NCI-H69 (cell line): ENCODE measurements at places on chromosomes 16 and 17.
A peak's percentile ranks its signal among the peaks of the same experiment; 100 is the strongest.

- no peak for DNase-seq
Observed at GRCh38 chr16:27164352-27164751, 39.0 kb upstream of the KDM8 start.

DNA sequence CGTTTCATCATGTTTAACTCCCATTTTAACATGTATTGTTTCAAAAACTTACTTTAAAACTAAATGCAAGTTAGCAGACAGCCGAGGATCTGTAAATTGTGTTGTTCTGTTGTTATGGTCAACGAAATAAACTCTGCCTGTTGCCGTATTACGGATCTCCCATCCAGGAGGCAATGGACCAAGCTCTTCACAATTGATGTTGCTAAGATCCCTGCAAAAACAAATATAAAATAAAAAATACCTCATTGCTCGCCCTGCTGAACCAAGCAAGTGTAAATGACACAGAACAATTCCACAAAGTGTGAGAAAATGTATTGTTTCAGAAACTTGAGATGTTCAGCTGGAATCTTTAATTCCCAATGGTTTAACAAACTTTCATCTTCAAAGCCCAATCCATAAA is 65.0 kb downstream of the CEP95 start:
- no peak for DNase-seq

GRCh38 chr16:26211542-26211941 is 519.8 kb downstream of the HS3ST4 start:
- no peak for DNase-seq

GRCh38 chr16:19645557-19645981 is 72.5 kb downstream of the KNOP1 start:
- no peak for DNase-seq

DNA sequence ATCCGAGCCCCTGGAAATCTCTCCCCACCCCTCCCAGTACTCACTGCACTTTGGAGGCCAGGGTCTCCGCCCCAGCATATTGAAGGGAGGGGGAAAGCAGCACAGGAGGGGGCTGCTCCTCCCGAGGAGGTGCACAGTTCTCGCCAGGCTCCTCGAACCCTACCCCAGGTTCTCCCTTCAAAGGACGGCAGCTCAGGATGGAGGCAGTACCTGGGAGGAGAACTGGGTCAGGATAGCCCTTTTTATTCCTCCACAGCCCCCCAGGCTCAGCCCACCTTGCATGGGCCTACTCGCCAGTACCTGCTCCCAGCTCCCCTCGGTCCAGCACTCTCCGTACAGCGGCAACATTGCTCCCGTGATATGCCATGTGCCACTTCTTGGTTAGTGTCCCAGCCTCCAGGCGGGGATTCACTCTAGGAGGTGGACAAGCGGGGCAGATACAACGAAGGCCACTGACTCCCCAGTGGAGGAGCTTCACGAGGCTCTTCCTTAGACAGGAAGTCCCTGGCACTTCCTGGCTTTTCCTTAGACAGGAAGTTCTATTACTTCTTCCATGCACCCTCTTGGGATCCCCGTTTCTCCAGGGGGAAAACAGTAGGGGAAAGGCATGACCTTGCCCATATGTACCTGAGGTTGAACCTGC is 2.1 kb upstream of the GPS2 start:
- DNase-seq: no peak

DNA sequence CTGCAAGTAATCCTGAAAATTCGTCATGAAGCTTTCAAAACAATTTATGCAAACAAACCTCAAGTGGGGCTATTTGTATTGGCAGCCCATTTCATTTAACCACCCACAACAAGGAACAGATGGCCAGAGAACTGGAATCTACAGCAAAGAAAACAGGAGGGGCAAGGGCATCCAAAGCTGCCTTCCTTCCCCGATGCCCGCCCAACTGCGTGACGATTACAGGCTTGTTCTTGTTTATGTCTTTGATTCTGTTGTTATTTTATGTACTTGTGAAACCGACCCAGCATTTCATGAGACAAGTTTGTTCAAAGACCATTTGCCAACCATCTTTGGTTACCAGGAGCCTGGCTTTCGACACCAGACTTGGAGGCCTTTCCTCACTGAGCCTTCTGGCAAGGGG is 59.1 kb upstream of the IRX6 start:
- peak; percentile 36 for DNase-seq

DNA sequence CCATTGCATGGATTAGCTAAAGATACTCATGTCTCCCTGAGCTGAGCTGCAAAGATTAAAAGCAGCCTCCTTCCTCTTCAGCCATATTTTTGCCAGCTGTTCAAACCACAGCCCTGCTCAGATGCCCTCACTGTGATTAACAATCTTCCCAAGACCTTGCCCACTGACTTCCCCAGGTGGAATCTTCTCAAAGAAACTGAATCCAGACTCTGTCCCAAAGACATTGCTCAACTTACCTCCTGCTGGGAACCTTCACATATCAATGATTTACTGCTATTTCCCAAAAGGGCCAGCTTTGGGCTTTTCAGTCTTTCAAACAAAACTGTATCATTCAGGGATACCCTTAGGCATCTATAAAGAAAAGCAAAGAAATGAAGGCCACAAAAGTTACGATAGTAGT is 9.2 kb downstream of the C17orf67 start:
- no peak for DNase-seq

GRCh38 chr16:11188801-11189740 is 66.9 kb downstream of the SOCS1 start:
- DNase-seq: no peak

DNA sequence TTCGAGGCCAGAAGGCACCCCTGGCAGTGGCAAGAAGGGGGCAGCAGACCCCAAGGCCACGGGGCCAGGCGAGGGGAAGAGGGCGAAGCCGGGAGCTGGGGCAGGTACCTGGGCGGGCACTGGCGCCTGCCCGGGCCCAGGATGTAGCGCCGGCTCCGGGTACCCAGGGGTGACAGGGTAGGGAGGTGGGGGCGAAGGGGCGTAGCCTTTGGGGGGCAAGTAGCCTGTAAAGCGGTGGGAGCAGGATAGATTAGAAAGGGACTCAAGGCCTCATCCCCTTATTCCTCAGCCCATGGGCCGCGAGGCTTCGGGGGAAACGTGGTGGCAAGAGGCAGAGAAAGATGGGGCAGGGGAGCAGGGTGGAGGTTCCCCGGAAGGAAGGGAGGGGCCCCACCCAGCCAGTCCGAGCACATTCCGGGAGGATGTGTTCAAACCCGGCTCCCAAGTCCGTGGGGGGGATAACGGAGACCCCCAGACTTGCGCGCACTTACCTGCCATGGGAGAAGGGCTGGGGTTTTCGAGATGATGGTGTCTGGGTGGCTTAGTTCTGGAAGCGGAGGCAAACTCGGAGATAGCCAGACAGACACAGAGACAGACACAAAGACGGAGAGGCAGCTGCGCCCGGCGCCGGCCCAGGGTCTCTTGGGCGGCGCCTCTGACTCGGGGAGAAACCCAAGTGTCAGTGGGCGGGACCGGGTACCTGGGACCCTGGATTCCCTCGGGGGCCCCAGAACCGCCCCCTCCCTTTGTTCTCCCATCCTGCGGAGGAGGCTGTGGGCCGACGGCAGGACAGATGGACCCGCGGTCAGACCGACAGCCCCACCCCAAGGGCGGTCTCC is 493 bp downstream of the PLSCR3 start:
- peak; percentile 68 for DNase-seq
